ENCODE measurements at places on chromosomes 12 and 14.
A peak's percentile ranks its signal among the peaks of the same experiment; 100 is the strongest.

DNA sequence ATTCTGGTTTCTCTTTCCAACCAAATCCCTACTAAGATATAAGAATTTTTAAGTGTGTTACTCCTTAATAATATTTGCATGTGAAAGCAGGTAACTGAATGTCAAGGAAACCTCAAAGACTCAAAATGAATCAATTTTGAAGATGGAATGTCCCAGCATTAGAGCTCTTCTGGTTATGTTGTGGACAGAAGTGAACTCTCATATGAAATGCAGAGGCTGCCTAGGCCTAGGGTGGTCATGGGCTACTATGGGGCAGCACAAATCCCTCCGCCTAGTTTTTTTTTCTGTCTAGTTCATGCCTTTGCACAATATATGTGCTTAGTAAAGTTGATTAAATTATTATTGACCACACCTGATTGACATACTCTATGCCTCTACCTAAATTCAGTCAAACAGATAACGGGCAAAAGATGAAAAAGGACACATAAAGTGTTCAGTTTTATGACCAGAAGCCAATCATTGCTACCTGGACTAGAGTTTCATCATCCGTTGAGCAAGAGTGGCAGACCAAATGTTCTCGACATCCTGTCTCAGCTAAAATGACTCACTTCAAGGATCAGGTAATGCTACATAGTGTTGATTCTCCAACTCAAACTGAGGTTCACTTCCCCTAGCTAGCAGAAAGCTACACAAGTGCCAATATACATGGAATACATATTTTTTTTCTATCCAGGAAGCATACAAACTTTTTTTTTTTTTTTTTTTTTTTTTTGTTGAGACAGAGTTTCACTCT is 1211.4 kb downstream of the VRK1 start:
- DNase-seq: no peak

DNA sequence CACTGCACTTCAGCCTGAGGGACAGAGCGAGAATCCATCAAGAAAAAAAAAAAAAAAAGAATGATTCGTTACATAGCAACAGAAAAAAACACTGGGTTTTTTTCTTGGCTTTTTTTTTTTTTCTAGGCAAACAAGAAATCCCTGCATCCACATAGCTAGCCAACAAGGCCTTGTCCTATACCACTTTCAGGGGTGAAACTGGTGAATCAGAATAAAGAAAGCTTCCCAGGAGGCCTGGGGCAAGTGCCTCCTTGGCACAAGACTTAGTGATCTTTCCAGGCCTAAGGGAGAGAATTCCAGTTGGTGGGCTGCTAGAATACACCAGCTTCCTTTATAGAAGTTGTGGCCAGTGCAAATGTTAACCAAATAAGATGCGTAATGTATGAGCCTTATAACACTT is 90.0 kb downstream of the VCPKMT start:
- no peak for DNase-seq

GRCh38 chr12:87801860-87802720 is 227.1 kb downstream of the C12orf50 start:
- no peak for DNase-seq

DNA sequence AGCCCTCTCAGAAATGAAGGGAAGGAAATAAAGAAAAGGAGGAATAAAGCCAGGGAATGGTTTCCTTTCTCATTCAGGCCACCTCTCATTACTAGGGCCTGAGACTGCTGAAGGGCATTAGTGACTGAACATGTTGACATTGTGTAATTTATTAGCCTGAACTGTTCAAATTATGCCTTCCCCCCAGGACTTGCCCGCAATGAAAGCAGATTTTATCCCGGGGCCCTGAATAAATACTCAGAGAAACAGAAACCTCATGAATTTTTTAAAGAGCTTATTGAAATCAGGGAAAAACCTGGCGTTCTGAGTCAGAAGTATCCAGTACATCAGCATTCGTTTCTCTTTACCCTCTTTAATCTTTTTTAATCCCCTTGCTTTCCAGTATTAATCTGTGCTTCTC is 35.9 kb upstream of the WSCD2 start:
- no peak for DNase-seq

GRCh38 chr12:51345681-51346080 is 798 bp downstream of the CELA1 start:
- no peak for DNase-seq

DNA sequence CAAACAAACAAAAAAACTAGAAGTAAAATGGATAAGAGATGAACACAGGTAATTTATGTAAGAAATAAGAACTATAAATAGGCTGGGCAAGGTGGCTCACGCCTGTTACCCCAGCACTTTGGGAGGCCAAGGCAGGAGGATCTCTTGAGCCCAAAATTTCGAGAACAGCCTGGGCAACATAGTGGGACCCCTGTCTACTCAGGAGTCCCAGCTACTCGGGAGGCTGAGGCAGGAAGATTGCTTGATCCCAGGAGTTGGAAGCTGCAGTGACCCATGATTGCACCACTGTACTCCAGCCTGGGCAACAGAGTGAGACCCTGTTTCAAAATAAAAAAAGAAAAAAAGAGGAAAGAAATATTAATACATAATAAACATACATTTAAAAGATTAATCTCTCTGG is 22.7 kb upstream of the ABCD4 start:
- DNase-seq: no peak

DNA sequence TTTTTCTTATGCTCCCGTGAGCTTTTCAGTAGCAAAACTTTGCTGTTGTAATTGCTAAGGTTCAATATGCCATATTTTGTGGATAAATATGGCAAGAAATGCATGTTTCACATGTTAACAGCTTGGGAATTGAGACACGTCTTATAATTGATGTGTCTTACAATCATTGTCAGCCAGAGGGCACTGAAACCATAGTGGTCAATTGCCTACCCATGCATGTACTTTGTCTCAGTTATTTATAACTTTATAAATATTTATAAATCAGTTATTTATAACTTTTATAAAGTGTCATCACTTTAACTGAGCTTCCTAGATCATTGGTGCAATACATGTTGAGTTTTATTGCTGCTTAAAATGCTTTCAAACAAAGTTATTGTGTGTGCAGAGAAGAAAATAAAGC is 82.0 kb downstream of the CATSPERB start:
- peak; percentile 73 for DNase-seq

DNA sequence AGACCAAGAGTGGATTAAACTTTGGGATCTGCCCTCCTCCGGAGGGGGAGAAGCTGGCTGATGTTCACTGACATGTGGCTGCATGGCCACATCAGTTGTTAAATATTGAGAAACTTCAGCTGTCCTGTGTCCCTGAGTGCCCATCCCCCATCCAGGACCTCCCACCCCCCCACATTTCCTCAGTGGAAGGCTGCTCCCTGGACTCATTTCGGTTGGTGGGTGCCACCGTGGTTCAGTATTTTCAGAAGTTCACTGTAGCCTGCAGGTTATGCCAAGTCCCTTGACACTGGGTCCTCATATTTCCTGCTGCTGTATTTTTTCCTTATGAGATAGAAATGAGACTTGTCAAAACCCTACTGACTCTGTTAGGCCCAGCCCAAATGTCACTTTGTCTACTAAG is 302.4 kb downstream of the CACNA1C start:
- no peak for DNase-seq

- DNase-seq: no peak
Measured at GRCh38 chr12:90163975-90164374, 455.3 kb upstream of the ATP2B1 start.

DNA sequence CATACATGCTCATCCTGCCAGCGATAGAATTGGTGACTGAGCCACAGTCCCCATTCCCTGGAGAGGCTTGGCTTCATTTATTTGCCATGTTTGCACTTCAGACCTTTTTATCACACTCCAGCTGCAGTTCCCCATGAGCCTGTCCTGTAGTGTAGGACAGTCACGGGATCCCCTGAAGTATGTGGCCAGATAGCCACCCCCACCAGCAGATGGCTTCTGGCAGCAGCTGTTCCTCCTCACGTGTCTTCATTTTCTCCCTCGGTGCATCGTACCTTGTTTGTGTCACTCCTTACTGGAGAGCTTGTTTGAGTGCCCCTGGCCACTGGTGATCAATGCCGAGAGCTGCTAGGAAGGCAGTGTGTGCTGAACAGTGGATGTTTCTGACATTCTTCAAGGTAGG is 40.2 kb downstream of the UBE3B start:
- DNase-seq: no peak

DNA sequence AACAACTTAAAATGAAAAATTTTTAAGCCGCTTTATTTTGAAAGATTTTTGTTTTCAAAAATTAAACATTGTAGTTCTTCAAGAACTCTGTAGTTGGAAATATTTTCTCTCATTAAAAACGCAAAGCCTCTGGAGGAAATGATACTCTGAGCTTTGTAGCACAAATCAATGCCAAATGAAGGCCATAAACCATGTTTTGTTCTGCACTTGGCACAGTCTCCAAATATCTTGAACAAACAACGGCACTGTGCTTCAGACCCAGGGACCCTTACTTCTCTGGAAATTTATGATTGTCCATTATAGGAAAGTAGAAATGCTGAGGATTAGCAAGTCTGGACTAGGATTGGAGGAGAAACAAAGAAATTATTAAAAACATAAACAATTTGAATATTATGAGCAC is 160.8 kb upstream of the BMP4 start:
- DNase-seq: no peak

DNA sequence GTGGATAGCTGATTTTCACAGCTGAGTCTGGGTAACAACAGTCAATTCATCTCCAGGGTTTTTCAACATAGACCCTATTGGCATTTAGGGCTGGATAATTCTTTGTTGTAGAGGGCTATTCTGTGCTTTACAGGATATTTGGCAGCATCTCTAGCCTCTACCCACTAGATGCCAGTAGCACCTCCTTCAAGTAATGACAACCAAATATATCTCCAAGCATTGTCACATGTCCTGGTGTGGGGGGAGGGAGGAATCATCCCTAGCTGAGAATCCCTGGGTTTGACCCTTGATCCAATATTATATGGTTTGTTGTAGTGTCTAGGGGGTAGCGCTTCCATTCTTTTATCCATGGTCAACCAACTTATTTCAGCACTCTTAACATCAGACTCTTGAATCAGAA is 157.2 kb downstream of the ANO4 start:
- peak; percentile 5 for DNase-seq

DNA sequence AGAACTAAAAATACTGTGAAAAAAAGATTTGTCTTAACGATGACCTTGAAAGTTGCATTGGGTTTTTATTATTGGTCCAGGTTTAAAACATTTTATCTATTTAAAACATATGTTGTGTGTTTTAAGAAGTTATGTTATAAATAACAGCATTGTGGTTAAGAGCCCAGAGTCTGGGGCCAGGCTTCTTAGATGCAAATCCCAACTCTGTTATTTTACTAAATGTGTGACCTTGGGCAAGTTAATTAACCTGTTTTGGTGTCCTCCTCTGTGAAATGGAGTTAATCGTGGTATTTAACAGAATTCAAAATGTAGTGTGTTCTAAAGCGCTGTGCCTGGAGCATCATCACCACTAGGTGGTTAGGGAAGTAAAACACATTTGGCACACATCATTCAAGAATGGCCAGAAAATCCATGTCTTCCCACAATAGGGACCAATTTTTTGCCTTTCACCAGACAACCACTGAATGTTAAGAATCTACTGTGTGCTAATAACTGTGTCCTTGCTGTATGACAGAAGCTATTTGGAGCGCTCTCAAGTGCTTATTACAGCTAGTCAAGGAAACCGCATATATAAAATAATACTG is 133.3 kb downstream of the MON2 start:
- DNase-seq: peak; percentile 56

DNA sequence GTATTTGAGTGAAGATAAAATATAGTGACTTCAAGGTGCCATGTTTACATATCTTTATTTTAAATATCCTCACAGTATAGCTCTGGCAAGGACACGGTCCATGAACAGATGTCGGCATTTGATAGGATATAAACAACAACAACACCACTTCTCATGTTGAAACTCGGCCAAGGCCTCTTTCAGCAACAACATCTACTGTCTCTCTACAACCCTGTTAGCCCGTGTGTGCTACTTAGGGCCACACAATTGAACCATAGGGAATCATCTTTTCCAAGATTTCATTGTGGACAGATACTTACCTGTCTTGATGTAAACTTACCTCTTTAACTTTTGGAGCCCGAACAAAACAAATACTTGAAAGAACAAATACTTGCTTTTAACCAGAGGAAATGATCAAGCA is 168.7 kb upstream of the SSTR1 start:
- no peak for DNase-seq

GRCh38 chr12:54608156-54608555 is 19.7 kb upstream of the PPP1R1A start:
- DNase-seq: no peak

DNA sequence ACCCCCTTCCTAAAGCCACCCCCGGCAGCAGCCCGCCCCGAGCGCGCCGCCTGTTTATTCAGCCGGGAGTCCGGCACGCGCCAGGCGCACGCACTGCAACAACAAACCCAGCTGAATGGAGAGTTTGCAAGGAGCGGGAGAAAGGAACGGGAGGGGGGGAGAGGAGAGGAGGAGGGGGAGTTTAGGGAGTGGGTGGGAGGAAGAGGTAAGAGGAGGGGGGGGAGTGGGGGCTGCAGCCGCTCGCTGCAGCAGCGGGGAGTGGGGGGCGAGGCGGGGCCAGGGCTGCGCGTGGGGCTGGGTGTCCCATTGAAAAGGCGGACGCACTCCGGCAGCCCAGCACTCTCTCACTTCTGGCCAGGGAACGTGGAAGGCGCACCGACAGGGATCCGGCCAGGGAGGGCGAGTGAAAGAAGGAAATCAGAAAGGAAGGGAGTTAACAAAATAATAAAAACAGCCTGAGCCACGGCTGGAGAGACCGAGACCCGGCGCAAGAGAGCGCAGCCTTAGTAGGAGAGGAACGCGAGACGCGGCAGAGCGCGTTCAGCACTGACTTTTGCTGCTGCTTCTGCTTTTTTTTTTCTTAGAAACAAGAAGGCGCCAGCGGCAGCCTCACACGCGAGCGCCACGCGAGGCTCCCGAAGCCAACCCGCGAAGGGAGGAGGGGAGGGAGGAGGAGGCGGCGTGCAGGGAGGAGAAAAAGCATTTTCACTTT is at the start of gene ASCL1:
ASCL1 (plus strand) TSS at position 336 of the 712 bp plus-strand sequence. CDS start 571 bp downstream, outside the sequence.
- peak; percentile 54 for DNase-seq

DNA sequence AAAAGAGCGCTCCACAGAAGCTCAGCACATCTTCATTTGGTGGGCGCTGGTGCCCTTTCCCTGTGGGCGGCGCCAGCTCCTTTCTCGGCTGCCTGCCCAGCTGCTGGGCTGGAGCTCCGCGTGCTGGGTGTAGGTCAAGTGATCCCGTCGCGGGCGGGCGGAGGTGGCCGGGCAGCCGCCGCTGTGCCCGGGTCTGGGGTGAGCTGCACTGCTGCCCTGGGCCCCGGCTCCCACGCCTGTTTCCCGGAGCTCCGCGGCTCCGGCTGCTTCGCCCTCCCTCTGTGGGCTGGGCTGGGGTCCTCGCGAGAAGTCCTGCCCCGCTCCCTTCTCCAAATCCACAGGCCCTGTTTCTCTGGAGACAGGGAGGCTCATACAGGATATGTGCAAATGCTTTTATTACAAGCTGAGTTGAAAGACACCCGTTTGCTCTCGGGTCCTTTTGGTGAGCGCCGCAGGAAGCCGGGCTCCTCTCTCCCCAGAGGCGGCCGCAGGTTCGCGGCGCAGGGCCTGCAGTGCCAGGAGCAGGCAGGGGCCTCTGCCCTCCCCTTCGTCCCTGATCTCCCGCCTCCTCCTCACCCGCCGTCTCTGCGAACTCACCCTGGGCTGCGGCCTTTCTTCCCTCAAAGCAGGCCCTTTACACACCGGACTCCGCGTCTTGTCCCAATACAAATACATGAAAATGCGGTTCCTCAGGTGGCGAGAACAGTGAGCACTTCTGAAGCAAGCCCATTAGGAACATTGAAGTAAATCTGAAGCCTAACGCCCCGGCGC is 67.8 kb upstream of the CAPRIN2 start:
- peak; percentile 54 for DNase-seq

- DNase-seq: no peak
Measured at GRCh38 chr12:77064896-77065360, 441 bp downstream of the E2F7 start.

Data from common myeloid progenitor, CD34-positive (primary cell).